ENCODE measurements at places on chromosomes 3 and 15.

DNA sequence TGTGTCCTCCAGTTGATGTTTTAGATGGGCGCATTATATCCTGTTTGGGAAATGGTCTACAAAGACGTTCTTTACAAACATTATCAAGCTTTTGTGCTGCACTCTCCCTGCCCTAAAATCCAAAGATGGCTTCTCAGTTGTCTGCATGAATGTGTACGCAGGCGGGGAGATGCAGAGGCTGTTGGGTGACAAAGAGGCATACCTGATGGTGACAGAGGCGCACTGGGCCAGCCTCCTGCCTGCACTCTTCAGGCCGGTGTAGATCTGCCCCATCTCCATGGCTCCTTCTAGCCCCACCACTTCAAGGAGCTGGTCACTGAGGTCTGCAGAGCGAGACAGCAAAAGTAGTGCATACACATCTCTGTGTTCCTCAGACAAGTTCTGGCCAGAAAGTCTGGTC lies 55.8 kb upstream of the ETV5 start:
- no peaks in the 10 kb centered on the region for H3K36me3 ChIP-seq
- DNase-seq: peak; percentile 5
- no peaks in the 10 kb centered on the region for H3K4me1 ChIP-seq
- no peak overlapping the region for H3K4me3 ChIP-seq
- H3K27ac ChIP-seq: no peak overlapping the region

GRCh38 chr15:50993598-50993997 lies 85.1 kb downstream of the AP4E1 start:
- no peak for DNase-seq
- H3K36me3 ChIP-seq: peaks cover 7% of the 10 kb centered on the region
- no peaks in the 10 kb centered on the region for H3K4me1 ChIP-seq
- H3K4me3 ChIP-seq: no peak overlapping the region
- H3K27ac ChIP-seq: no peak overlapping the region

GRCh38 chr3:52121813-52122212 lies 32.4 kb downstream of the POC1A start:
- H3K27ac ChIP-seq: no peak overlapping the region
- H3K27me3 ChIP-seq: no peaks in the 10 kb centered on the region
- H3K36me3 ChIP-seq: no peaks in the 10 kb centered on the region
- DNase-seq: no peak
- H3K4me3 ChIP-seq: no peak overlapping the region

DNA sequence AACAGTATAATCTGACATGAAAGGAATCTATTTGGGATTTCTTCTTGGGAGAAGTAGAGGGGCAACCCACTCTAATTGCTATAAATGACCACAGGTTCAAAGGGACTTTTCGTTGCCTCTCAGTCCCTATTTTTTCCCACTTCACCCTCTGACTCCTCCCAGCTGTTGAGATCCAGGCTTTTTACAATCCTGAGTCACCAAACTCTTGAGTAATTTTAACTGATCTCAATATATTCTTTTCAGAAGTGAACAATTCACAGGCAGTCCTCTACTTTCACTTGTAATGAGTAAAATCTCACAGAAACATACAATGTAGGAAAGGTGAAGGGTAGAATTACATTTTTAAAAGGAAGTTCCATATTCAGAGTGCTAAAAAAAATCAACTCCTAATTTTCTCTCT lies 44.6 kb downstream of the EIF4E3 start:
- no peak overlapping the region for H3K27ac ChIP-seq
- peaks cover 43% of the 10 kb centered on the region for H3K4me1 ChIP-seq
- no peak overlapping the region for H3K4me3 ChIP-seq
- DNase-seq: no peak
- no peaks in the 10 kb centered on the region for H3K36me3 ChIP-seq

- H3K27me3 ChIP-seq: no peaks in the 10 kb centered on the region
- H3K36me3 ChIP-seq: no peaks in the 10 kb centered on the region
- peaks cover 7% of the 10 kb centered on the region for H3K4me1 ChIP-seq
- no peak overlapping the region for H3K4me3 ChIP-seq
- H3K27ac ChIP-seq: no peak overlapping the region
- no peak for DNase-seq
Observed at GRCh38 chr3:18891641-18892040, 256.7 kb upstream of the KCNH8 start.

- H3K27ac ChIP-seq: peak overlapping the region; percentile 82
- H3K36me3 ChIP-seq: no peaks in the 10 kb centered on the region
Observed at GRCh38 chr15:101296418-101297405, 1.7 kb upstream of the SNRPA1 start.

DNA sequence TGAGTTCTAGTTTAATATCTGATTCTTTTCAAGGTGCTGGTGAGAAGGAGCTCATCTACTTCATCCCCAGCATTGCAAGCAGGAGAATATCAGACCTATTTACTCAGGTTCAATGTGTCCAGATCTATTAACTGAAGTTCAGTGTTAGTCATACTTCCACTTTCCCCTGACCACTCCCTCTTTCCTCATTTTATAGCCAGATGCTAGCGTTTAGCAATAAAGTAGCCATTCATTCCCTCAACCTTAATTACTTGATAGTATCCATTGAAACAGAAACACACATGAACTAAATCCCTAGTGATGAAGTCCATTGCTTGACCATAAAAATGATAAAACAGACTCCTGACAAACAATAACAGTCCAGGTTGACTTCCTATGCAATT lies 60.0 kb downstream of the RPL22L1 start:
- H3K27ac ChIP-seq: peak overlapping the region; percentile 58
- DNase-seq: no peak
- no peaks in the 10 kb centered on the region for H3K36me3 ChIP-seq
- H3K4me1 ChIP-seq: peaks cover 73% of the 10 kb centered on the region

DNA sequence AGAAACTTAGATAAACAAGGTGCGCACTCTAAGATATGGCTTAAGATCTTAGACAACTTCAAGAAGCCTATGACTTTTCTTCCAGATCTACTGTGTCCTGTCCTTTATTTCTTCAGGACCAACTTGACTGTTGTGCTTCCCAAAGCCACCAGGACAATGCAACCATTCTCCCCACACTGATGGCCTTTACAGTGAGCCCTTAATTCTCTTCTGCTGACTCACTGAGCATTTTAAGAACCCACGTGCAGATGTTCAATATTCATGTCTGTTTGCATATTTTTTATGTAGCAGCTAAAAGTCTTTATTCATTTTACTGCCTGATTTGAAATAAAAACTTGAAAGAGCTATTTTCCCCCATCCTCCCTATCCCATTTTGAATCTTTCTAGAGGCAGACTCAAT lies 103.3 kb upstream of the SLC2A2 start:
- peak overlapping the region; percentile 57 for H3K27ac ChIP-seq
- H3K27me3 ChIP-seq: no peaks in the 10 kb centered on the region
- H3K4me3 ChIP-seq: no peak overlapping the region
- peaks cover 25% of the 10 kb centered on the region for H3K4me1 ChIP-seq
- H3K36me3 ChIP-seq: no peaks in the 10 kb centered on the region

GRCh38 chr15:52783191-52783829 lies 6.8 kb downstream of the ONECUT1 start:
- H3K27ac ChIP-seq: no peak overlapping the region
- H3K4me1 ChIP-seq: peaks cover 5% of the 10 kb centered on the region
- H3K4me3 ChIP-seq: no peak overlapping the region
- H3K27me3 ChIP-seq: peaks cover 96% of the 10 kb centered on the region
- no peak for DNase-seq

Data from mesothelial cell of epicardium (in vitro differentiated cells).